ENCODE measurements at places on chromosomes 6 and 20. TPM values are rescaled to one million over a fixed set of nuclear protein-coding genes. Genes with fewer than 3 reads are reported as not detected.
A peak's percentile ranks its signal among the peaks of the same experiment; 100 is the strongest.

- peak; percentile 61 for DNase-seq
These were observed 534 bp downstream of the ZNF76 start for GRCh38 chr6:35259948-35260590.

Gene PDYN
- not detected for total RNA-seq

GRCh38 chr20:61986762-61987321 lies 78.8 kb downstream of the TAF4 start:
- DNase-seq = no peak

Gene SPDEF
- total RNA-seq = not detected

Gene MICB
- 5.8 TPM for total RNA-seq

DNA sequence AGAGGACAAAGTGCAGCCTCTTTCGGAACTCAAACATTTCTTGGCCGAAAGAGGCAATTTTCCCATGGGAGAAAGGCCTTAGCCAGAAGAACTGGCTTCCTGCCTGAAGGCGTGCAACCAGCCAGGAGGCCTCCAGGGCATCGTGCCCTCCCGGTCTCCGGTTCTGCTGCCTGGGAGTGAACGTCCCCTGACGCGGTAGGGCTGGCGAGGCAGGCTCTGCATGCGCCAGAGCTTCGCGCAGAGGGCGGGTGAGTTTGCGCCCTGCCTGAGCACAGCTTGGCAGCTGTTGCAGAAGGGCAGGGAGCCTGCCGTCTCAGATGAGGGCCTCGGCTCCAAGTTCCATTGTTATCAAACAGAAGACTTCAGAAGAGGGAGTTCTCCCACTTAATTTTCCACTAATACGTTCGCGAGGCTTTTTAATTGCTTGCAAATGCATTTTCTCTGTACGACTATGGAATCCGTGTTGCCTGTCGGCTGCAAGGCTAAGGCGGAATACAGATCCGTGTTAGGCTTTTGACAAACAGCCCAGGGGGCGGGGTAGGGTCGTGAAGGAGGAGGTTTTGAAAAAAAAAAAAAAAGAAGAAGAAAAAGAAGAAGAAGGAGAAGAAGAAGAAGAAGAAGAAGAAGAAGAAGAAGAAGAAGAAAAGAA lies 5.5 kb upstream of the TFAP2D start:
- DNase-seq = no peak

Gene POPDC3
- total RNA-seq = not detected

DNA sequence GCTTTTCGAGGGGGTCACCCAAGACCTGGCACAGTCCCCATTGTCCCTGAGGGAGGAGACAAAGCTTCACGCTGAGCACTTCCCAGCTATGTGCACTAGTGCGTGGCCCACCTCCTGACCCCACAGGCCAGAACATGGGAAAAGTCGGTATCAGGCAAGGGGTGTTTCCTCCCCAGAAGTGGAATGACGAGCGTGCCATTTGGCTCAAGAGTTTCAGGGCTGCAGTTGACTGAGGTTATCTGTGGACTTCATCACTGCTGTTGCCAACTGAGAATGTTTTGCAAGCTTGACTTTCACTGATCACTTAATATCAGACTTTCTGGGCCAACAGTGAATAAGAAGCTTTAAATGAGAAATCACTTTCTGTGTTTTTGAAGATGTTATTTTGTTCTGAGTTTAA lies 137.0 kb upstream of the AFDN start:
- no peak for DNase-seq

DNA sequence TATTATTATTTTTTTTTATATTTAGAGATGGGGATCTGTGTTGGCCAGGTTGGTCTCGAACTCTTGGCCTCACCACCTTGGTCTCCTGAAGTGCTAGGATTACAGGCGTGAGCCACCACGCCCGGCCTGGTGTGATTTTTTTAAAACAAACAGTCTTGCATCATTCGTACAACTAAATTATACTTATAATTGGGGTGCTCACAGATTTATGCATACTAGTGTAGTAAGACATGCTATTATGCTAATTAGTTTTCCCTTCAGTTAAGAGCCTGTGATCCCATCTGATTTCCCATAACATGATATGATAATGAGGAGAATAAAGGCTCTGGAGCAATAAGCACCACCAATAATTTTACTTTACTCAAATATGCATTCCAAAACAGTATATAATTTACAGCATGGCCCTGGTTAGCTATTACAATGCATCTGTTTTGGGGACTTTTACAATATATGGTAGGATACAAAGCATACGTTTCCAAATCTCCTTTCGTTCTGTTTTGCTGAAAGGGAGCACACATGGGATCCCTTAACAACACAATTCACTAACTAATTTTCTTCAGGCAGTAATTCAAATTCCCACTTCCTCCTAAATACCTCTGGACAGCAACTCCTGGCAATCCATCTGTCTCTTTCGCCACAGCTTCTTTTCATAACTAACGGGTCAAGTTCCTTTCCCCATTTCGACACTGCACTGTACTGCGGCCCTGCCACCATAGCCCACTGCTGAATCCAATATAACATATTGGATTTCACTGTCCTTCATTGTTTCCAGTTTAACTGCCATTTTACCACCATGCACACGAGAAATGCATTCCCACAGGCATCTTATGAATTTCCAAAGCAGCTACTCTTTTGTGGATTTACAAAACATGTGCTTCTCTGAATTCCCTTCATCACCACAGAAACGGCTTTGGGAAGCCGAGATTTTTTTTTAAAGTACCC lies 1.7 kb downstream of the NUDT3 start:
- DNase-seq = no peak

GRCh38 chr6:7721649-7722048 lies 4.2 kb upstream of the BMP6 start:
- DNase-seq = no peak

Gene ACTL10
- total RNA-seq = 1.1 TPM

Gene TMEM217
- 1.1 TPM for total RNA-seq

Gene DEFB132
- 9.2 TPM for total RNA-seq

Gene ANKRD66
- total RNA-seq = not detected

DNA sequence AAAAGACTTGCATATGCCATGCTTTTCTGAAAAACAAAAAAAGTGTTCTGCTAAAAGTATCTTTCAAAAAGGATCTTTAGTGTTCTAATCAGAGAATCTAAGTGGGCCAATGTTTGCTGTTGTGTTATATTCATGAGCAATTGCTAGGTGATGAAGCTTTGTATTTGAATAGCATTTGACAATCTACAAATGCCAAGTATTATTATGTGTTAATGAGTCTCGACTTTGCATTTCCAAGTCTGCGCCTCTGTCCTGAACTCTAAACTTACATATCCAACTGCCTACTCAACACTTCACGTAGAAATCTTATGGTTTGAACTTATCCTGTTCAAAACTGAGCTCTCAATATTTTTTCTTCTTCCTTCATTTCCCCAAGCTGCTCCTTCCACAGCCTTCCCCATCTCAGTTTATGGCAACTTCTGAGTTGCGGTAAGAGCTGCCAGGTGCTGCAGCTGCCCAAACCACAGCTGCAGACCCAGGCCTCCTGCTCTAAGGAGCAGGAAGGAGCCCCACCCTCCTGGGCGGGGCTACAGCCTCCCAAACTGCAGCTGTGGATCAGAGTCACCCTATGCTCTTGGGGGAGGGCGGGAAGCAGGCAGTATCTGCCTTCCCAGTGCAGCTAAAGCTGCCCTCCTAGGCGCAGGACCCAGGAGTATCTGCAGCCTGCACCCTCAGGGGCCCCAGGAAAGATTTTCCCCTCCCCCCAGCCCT lies 16.7 kb upstream of the MAK start:
- no peak for DNase-seq

GRCh38 chr6:11467364-11467763 lies 70.2 kb upstream of the TMEM170B start:
- DNase-seq = no peak

GRCh38 chr6:137743493-137743892 lies 123.6 kb upstream of the TNFAIP3 start:
- DNase-seq = no peak

Gene STX7
- total RNA-seq = 36.1 TPM
